ENCODE measurements at places on chromosomes 5 and 9.

DNA sequence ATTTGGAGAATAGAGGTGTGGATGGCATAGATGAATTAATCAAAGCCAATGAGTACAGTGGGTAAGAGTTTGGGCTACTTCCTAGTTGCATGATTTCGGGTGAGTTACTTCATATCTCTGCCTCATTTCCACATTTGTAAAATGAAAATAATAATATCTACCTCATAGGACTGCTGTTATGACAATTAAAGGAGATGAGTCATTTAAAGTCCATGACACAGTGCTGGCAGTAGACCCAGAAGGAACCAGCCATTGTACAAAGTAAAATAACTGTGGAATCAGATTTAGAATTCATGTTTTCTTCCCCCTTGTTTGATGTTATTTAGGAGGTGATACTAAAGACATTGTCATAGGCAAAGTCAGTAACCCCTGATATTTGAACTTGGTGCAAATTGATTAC, 139.5 kb upstream of the SLC27A6 start:
- DNase-seq, result no peak

- no peak for DNase-seq
Observed at GRCh38 chr5:128487041-128487440, 51.0 kb downstream of the FBN2 start.

GRCh38 chr5:177130211-177131018, 3.2 kb upstream of the NSD1 start:
- DNase-seq, result no peak

GRCh38 chr5:59758566-59758965, 135.0 kb downstream of the PDE4D start:
- DNase-seq, result no peak

DNA sequence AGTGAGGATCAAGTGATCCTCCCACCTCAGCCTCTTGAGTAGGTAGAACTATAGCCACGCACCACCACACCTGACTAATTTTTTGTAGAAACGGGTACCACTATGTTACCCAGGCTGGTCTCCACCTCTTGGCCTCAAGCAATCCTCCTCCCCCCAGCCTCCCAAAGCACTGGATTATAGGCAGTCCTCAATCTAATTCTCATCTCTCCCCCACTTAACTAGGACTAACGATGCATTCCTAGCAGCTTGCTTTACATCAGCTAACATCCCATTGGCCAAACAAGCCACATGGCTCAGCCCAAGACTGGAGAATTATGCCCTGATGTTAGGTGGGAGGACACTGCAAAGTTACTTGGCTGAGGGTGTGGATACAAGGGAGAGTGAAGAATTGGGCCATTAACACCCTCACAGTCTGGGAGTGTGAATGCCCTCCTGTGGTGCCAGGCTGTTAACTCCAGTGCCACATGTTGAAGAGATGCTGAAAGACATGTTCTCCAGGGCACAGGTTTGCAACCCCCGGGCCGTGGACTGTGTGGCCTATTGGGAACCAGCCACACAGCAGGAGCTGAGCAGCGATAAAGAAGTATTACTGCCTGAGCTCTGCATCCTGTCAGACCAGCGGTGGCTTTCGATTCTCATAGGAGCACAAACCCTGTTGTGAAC, 5.3 kb upstream of the ZNF367 start:
- DNase-seq, result no peak

GRCh38 chr9:5040730-5041389, 55.8 kb downstream of the JAK2 start:
- no peak for DNase-seq

DNA sequence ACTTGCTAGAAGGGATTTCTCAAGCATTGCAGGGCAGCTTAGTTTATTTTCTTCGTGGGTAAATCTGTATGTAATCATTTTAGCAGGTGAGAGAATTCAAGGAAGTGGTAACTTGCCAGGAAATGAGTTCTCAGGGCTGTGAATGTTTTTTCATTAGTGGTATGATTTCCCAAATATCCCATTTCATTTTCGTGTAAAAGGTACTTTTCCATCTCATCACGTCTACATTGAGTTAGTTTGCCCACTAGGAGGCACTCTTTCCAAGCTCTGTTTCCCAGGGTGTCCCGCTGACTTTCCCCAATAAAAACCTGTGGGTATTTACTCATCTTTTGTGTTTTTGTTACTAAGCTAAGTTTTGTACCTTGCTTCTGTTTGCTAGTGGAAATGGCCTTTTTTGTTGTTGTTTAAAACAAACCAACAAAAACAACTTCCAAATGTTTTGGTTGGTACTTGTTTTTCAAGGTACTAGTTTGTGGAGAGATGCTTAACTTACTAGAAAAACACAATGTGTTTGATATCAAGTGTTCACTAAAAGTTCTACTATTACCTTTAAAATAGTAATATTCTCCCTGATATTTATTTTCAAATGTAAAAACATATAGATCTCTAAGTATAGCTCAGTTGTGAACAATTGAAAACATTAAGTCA, 373.6 kb downstream of the ADGRV1 start:
- peak; percentile 55 for DNase-seq

- no peak for DNase-seq
Observed at GRCh38 chr9:109939698-109940342, 159.8 kb downstream of the PALM2AKAP2 start.

GRCh38 chr5:109612278-109612905, 77.3 kb upstream of the MAN2A1 start:
- DNase-seq, result no peak

- no peak for DNase-seq
Observed at GRCh38 chr5:126454081-126454480, 30.9 kb downstream of the GRAMD2B start.

GRCh38 chr5:74693191-74693590, 8.2 kb downstream of the HEXB start:
- no peak for DNase-seq

DNA sequence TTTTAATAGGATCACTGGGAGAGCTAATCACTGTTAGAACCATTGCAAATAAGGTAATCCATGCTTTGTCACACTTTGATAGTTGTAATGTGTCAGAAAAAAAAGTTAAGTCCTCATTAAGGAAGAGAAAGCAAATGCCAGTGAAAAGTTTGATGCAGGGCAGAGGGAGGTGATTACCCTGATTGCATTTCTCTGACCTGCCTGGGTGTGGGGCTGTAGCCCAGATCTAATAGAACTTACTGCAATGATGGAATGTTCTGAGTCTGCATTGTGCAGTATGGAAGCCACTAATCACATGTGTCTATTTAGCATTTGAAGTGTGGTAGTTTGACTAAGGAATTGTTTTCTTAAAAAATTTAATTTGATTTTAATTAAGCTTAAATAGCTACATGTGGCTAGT, 202.7 kb downstream of the ATP10B start:
- peak; percentile 18 for DNase-seq

GRCh38 chr9:91815896-91816295, 134.1 kb downstream of the ROR2 start:
- DNase-seq, result no peak

DNA sequence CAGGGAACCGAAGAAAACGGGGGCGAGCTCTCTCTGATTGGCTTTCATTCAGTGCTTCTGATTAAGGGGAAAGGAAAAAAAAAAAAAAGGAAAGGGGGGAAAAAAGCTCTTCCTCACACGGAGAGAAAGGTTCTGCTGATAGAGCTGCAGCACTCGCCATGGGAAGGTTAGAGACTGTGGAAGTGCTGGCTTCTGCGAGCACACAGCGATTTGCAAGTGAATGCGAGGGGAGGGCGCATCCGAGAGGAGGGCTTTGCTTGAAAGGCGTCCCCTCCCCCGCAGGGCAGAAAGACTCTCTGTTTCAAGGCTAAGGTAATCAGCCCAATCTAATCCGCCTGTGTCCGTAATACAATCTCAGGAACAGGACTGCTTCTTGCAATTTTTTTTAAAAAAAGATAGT, at the start of gene CDH10:
CDH10 (minus strand) TSS at position 218 of the 400 bp plus-strand sequence. CDS start 51,488 bp downstream, outside the sequence.
- DNase-seq, result peak; percentile 89

DNA sequence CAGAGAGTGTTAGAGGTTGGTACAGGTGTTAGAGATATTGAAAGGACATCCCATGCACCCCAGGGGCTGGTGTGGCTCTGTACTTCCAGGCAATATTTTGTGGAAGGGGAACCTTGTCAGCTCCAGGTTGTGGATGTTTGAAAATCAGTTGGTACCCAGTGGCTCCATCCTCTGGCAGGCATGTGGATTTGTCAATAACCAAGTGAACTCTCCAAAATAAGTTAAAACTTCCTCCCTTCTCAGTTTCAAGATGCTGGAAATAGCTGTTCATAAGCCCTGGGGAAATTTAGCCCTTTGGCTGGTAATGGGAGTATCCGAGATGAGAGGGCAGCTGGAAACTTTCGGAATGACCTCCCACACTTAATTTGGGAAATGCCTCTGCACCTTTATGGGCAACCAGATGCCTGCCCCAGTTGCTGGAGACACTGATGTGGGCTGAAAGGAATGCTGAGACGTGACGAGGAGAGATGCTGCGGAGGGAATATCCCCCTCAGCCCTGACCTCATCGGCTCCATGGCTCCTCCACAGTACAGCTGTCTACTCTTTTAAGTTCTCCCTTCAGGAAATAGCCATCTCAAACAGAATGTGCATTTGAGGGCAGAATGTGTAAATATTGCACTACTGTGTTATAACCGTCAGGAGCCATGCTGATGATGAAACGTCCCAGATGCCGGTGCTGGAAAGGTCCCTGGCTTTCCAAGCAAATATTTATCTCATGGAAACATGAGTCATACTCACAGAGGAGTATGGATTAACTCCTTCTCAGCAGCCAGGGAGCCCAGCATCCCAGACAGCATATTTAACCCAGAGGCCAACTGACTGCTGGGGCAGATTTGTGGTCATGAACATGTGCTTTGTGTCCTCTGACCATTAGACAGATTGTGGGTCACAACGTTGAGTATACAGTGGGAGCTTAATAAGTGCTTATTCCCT, 29.5 kb downstream of the TGFBI start:
- DNase-seq, result no peak

GRCh38 chr5:68239487-68239886, 23.9 kb downstream of the PIK3R1 start:
- DNase-seq, result no peak

GRCh38 chr9:133405508-133406438, 12.0 kb downstream of the REXO4 start:
- DNase-seq, result no peak

DNA sequence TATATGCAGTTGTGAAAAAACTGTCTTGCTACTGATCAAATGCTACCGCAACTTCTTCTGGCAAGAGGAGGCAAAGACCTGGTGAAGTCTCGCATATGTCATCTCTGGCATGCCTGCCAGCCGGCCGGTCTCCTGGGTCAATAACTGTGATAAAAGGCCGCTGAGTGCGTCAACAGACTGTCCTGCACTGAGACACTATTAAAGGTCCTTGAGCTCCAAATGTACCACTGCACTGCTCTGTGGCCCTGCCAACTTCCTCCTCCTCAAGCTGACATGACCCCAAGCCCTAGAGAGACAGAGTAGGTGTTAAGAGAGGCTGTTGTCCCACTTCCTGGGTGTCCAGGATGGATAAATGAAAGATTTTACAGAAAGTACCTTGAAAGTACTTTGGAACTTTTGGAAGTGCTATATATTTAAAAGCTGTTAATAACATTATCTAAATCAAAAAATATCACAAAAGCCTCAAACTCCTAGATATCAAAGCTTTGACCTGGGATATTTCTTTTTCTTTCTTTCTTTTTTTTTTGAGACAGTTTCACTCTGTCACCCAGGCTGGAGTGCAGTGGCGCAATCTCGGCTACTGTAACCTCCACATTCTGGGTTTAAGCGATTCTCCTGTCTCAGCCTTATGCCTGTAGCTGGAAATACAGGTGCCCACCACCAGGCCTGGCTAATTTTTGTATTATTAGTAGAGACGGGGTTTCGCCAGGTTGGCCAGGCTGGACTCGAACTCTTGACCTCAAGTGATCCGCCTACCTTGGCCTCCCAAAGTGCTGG, 31.5 kb downstream of the RAPGEF1 start:
- no peak for DNase-seq

DNA sequence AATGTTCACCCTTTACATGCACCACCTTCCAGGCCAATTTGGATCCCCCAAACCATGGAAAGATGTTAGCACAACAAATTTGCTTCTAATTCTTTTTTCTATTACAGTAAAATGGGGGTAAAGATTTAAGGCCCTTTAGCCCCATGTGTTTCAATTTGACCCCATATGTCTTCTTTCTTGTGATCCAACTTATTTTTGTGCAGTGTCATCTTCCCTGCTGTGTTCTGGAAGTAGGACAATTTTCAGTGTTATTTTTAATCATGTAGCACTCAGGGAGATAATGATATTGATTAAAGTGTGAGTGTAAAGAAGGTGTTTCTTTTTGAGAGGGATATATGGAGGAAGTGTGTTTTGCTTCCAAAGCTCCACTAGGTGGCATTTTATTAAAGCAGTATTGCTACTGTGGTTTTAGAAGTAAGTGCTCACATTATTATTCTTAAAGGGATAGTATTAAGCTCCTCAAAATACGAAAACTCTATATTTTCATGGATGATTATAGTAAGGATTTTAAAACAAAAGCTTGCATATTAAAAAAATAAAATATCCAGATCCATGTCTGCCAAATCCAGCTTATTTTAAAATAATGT, 118.7 kb upstream of the ATP10B start:
- DNase-seq, result no peak

- no peak for DNase-seq
Observed at GRCh38 chr9:122354536-122355199, 16.2 kb upstream of the PTGS1 start.

Measured in iPS DF 6.9 (cell line).